B cell (primary cell): ENCODE measurements at places on chromosomes 5 and 9. TPM values are rescaled to one million over a fixed set of nuclear protein-coding genes. Genes with fewer than 3 reads are reported as not detected.

WDR38 gene
- not detected in 2 replicates for total RNA-seq

INSL4 gene
- total RNA-seq: not detected in 2 replicates

TAF1L gene
- not detected in 2 replicates for total RNA-seq

PROB1 gene
- total RNA-seq: 3.0 and 3.7 TPM in 2 replicates

SLC36A2 gene
- not detected in 2 replicates for total RNA-seq

ELOVL7 gene
- 0.54 TPM in 1 of 2 replicates, not detected in the other for total RNA-seq

CACFD1 gene
- 31.1 and 37.1 TPM in 2 replicates for total RNA-seq

CDO1 gene
- total RNA-seq: not detected in 2 replicates

SPTAN1 gene
- 351 and 354 TPM in 2 replicates for total RNA-seq

NTRK2 gene
- 0.10 TPM in 1 of 2 replicates, not detected in the other for total RNA-seq

TCERG1 gene
- total RNA-seq: 95.2 and 101 TPM in 2 replicates
